ENCODE measurements at places on chromosomes 3 and 15.
A peak's percentile ranks its signal among the peaks of the same experiment; 100 is the strongest.

DNA sequence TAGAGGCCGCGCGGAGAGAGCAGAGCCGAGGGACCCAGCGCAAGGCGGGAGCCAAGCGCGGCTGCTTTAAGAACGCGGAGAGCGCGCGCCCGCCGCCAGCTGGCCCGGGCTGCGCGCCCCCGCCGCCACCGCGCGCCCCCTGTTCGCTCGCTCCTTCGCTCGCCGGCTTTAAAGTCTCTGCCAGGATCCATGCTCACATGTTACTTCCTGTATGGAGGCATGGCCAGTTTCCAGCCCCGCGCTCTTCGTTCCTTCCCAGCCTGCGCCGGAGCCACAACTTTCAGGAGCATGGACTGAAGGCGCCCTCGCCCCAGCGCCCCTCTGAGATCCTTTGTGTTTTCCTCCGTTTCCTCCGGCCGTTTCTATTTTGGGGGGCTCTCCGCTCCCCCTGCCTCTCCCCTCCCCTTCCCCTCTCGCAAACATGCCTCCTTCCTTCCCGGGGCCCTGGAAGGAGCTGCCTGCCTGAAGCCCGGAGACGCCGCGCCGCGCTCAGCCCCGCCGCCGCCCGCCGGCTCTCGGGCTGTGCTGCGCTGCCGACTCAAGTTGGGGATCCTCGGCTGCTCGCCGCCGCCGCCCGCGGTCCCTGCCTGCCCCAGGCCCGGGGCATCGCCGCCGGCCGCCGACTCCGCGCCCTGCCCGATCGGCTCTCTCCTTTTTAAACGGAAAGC lies at the start of gene PTPRG:
Gene PTPRG, plus strand, starts transcription at position 198 of the 668 bp plus-strand sequence. CDS start 717 bp downstream, outside the sequence.
- peak; percentile 73 for DNase-seq

DNA sequence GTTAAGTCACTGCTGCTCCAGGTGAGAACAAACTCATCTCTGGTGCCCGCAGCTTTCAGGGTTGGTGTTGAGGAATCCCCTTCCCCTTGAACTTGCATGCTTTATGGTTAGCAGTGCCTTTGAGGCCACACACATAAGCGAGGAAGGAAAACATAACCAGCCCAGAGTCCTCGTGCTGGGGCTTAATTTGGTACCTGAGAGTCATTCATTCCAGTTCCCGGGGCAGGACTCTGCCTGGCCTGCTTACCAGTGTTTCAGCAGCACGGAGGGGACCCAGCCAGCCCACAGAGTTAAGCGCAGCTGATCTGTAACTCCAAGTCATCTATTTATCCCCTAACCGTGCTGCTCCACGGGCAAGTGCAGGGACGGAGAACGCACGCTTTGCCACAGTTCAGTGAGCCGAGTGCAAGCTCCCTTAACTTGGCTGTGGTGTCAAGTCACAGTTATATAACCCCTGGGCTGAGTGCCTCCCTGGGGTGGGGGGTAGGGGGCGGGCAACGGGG lies 302.3 kb upstream of the ICE2 start:
- DNase-seq: no peak

DNA sequence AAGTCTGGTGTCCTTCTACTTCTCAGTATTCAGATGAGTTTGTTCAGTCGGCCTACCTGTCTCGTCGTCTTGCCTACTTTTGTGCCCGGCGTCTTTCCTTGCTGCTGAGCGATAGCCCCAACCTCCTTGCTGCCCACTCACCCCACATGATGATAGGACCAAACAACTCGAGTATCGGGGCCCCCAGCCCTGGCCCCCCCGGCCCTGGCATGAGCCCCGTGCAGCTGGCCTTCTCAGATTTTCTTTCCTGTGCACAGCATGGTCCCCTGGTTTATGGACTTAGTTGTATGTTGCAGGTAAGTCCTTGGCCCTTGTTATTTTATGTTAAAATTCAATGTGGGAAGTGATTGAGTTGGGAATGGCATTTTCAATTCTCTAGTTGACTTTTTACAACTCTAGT lies 43.2 kb downstream of the GPR171 start:
- DNase-seq: no peak

DNA sequence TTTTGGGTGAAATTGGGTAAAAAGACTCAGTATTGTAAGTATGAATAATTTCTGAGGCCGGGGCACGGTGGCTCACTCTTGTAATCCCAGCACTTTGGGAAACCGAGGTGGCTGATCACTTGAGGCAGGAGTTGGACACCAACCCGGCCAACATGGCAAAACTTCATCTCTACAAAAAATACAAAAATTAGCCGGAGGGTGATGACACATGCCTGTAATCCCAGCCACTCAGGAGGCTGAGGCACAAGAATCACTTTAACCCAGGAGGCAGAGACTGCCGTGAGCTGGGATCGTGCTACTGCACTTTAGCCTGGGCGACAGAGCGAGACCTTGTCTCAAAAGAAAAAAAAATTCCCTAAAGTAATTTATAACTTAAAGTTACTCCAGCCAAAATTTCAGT lies 162.2 kb downstream of the APBA2 start:
- DNase-seq: no peak

DNA sequence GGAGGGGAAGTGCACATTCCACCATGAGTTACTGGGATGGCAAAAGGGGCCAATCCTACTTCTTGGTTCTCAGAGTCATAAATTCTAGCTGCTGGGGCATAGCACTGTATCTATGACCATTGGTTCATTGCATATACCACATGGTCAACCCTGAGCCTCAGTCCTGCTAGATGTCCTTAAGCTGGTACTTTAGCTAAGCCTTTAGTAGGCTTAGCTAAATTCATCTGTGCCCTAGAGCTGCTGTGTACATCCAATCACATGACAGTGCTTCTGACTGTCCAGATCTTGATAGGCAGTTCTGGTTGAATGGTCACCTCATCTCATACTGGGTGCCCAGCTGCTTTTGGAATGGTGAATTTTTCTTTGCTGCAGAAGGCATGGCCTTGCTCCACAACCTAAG lies 8.2 kb downstream of the NDUFB4 start:
- DNase-seq: no peak

DNA sequence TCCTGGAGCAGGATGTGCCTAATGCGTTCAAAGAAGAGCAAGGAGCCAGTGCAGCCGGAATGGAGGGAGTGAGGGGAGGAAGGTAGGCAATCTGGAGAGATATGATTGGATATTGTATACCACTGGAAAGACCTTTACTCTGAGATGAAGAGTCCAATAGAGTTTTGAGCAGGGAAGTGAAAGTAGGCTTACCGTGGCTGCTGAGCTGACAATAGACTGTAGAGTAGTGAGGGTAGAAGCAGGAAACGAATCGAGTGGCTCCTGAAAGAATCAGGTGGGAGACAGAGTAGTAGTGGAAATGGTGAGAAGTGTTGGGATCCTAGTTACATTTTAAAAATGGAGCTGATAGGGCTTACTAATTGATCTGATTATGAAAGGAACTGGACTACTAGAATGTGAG lies 51.8 kb upstream of the NUDT16 start:
- DNase-seq: no peak

DNA sequence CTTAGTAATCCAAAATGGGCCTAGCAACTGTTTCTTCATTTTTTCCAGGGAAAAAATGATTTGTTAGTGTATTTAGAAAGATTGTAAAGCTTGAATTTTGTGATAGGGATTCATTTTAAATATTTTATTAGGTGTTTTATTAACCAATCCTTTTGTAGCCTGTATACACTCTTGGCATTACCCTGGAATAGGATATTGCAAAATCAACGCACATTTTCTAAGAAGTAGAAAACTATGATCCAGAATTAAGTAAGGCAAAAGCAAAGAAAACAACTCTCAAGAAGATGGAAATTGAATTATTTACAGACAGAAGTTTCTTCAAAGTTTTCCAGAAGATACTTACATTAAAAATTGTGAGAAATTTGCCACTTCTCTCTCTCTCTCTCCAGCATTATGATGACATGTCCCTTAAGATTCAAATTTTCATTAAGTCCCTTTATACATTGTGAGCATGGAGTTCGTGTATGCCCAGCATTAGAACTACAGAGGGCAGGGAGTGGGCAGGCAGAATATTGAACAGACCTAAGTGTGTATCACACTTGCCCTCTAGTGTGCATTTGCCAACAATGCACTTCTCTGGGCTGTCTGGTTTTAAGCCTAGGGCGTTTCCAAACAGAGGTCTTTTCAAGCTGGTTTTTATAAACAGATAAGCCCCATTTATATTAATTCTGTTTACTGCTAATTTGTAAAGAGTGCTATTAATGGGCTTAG lies 28.5 kb upstream of the CMSS1 start:
- DNase-seq: peak; percentile 51
